ENCODE measurements at places on chromosomes 7 and 10.

DNA sequence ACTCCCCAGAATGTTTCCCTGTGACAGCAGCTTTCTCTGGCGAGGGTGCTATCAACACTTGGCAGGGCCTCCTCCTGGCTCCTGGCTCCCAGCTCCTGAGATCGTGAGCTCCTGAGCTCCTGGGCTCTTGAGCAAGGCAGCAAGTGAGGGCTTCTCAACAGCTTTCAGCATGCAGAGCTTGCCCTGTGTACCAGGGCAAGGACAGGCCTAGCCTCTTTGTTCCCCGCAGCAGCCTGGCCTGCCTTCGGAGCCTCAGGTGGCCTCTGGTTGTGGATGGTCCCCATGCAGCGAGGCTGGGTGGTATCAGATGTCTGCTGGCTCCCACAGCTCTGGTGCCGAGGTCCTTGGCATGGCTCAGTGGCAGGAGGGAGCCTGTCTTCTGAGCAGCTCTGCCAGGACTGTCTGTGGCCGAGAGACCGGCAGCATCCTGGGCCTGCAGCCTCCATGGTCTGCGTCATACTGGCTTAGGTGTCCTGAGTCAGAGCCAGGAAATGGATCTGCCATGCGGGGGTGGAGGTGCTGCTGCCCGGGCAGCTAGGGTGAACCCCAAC is 44.2 kb downstream of the ZMIZ1 start:
- DNase-seq = no peak

GRCh38 chr10:65166272-65166671 is 1645.1 kb downstream of the REEP3 start:
- no peak for DNase-seq

- DNase-seq = no peak
Observed at GRCh38 chr10:123865880-123866279, 25.7 kb downstream of the CPXM2 start.

DNA sequence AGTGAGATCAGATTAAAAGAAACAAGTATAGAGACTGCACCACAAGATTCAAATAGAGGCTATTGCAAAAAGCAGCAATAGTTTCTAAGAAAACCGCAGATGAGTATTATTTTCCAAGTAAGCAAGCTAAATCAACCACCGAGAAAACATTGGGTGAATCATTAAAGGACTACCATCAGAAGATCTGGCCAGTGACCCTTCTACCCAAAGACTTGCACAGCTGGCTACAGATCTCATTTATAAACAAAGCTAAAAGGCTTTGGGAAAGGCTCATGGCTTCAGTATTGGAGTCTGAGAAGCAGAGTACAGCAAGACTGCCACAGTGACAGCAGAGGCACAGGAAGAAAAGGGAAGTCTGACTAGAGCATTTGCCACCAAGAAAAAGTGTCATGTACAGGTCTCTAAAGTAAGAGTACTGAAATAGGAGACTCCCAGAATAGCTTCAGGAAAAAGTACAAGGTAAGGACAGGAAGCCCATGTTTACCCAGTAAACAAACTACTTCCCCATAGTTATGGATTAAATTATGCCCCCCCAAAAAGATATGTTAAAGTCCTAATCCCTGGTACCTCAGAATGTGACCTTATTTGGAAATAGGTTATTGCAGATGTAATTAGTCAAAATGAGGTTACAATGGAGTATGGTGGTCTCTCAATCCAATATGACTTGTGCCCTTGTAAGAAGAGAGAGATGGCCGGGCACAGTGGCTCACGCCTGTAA is 19.0 kb downstream of the STEAP1 start:
- no peak for DNase-seq

DNA sequence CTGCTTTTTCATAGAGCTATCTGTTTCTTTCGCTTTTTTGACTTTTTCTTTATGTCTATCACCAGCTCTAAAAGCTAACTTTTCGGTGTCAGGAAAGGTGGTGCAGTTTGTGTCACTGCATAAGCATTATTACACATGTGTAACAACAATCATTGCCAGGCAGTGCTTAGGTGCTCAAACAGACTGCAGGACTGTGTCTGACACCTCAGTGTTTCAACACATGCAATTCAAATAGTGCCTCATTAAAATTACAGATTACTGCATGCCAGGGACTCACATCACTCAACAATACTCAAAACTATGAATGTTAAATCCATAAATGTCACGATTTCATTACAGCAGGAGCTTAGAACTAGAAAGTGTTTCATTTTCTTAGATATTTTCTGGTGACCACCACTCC is 265.3 kb upstream of the SMIM30 start:
- no peak for DNase-seq

GRCh38 chr7:95404316-95404865 is 8.2 kb upstream of the PON3 start:
- no peak for DNase-seq

- no peak for DNase-seq
Observed at GRCh38 chr10:113953505-113954272, 90.0 kb upstream of the ADRB1 start.

DNA sequence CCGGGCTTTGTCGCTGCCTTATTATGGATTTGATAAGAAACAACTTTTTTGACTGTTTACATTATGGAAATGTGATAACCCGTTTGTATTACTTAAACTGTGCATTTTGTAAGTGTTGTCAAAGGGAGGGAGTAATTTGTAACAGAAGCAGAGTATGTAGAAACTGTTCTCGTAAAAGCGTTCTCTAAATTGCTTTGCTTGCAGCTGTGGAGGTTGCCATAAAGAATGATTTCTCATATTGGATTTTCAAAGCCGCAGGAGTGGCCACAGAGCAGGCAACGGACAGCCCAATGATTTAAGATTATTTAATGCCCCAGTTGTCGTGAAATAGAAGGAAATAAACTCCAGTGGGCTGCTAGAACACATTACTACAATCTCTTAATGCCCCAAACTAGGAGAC is 114.0 kb upstream of the INSYN2A start:
- no peak for DNase-seq

DNA sequence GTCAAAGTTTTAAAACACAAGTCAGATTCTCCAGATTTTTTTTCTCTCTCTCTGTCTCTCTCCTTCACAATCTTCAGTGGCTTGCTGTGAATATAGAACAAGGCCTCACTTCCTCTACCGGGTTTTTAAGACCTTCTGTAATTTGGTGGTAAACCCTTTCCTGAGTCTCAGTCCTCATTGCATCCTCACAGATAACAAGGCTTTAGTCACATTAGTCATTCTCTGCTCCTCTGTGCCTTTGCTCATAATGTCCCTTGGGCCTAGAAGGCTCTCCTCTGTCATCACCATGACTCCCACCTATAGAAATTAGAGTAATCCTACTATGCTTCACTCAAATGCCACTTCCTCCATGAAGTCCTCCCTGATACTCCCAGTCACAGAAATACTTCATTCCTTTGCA is 172.7 kb upstream of the HPS1 start:
- peak; percentile 95 for DNase-seq

GRCh38 chr10:124266468-124267230 is 152.1 kb downstream of the OAT start:
- DNase-seq = no peak

GRCh38 chr10:12484941-12485805 is 135.8 kb downstream of the CAMK1D start:
- peak; percentile 40 for DNase-seq

- DNase-seq = no peak
Observed at GRCh38 chr10:119640384-119640783, 10.8 kb upstream of the BAG3 start.

GRCh38 chr10:79187121-79187940 is 118.6 kb downstream of the ZMIZ1 start:
- no peak for DNase-seq

- DNase-seq = peak; percentile 14
Observed at GRCh38 chr10:96890172-96890513, 58.0 kb downstream of the LCOR start.

GRCh38 chr7:84923348-84923747 is 263.5 kb downstream of the SEMA3D start:
- no peak for DNase-seq

DNA sequence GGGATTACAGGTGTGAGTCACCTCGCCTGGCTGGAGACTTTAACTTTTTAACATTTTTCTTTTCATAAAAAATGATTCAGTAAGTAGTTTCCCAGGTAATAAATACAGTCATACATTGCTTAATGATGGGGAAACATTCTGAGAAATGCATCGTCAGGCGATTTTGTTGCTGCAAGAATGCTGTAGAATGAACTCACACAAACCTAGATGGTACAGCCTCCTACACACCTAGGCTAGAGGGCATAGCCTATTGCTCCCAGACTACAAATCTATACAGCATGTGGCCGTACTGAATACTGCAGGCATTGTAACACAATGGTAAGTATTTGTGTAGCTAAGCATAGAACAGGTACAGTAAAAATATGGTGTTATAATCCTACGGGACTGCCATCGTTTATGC is 108.5 kb upstream of the SFMBT2 start:
- DNase-seq = no peak

DNA sequence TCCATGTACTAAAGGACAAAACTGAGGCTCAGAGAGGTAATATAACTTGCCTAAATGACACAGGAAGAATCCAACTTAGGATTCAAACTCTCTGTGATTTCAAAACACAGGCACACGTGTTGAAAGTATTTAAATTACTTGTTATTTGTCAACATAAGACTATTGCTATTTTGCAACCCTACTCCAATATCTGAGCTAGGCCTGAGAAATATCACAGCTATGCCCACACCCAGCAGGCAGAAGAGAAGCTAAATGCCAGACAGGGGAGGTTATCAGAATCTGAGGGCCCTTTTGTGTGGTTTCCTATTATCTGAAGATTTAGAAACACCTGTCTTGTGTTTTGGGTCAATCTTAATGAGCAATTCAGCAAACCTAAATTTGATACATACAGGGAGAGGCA is 204.3 kb downstream of the ANK3 start:
- DNase-seq = no peak

DNA sequence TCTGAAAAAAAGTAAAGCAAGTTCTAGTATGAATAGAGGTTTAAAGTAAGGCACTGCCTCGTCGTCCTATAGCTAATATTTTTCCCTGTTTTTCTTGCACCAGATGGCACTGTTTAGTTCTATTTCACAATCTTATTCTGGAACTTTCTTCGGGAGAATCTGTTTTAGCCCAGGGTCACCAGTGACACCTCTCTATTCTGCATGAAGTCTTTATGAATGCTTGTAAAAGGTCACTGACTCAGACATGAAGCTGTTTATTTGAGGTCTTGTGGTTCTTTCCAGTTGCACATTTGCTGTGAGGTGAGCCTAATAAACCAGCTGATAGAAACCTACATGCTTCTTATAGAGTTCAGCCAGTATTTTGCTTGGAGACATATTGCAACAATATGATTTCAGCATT is 444.3 kb downstream of the AUTS2 start:
- peak; percentile 6 for DNase-seq

- no peak for DNase-seq
Observed at GRCh38 chr7:37112876-37113275, 335.8 kb downstream of the ELMO1 start.

- no peak for DNase-seq
Observed at GRCh38 chr7:18103436-18104218, 76.0 kb upstream of the PRPS1L1 start.

DNA sequence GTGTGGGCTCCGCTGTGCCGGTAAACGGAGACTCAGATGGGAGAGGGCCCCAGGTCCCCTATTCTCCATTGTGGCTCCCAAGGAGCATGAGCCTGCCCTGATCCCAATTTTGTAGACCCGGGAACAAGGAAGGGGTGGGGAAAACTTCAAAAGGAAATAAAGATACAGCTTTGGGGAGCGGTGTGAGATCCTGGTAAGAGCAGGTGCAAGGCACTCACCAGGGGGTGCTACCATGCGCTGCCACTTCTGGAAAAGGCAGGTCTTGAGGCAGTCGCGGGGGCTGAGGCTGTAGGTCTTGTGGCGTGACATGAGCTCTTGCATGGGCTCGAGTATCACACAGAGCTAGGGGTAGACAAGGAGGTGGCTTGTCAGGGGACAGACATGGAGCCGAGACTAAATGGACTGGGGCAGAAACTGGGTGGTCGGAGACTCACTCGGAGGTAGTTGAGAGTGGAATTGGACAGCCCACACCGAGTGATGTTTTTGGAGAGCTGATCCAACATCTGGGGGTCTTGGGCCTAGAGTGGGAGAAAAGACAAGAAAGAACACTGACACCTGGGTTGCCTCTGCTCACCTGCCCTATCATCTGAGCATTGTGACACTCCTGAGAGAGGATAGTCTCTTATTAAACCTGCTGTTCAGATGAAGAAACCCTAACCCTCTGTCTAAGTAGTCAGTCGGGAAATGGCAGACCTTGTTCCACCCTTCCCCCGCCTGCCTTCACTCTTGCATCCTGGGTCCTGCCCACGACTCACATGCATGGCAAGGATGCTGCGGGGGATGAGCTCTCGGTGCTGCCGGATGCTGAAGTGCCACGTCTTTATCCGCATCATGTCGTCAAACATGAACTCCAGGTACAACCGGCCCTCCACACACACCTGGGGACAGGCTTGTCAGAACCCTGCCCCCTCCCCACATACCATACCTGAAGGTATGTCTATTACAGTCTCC is 10.7 kb downstream of the LDB1 start:
- no peak for DNase-seq

DNA sequence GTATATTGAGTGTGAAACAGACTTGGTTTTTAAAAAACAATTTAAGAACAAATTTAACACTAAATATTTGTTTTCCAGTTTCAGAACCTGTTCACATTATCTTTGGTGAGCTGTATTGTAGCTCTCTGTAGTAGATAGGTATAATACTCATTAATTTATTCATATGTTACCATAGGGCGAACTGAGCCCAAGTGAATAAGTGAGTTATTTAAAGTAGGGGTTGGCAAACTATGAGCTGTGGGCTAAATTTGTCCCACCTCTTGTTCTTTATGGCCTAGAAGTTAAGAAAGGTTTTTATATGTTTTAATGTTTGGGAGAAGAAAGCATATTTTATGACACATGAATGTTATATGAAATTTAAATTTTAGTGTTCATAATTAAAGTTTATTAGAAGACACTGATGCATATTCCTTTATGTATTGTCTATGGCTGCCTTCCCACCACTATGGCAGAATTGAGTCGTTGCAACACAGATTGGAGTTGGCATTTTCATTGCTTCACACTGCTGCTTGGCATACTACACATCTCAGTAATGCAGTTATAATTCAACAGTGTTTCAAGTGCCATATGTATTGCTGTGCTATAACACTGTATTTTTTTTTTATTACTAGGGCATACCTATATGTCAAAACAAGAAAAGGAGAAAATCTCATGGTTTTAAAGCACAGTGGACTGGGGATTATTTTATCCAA is 146.5 kb downstream of the ADK start:
- no peak for DNase-seq

DNA sequence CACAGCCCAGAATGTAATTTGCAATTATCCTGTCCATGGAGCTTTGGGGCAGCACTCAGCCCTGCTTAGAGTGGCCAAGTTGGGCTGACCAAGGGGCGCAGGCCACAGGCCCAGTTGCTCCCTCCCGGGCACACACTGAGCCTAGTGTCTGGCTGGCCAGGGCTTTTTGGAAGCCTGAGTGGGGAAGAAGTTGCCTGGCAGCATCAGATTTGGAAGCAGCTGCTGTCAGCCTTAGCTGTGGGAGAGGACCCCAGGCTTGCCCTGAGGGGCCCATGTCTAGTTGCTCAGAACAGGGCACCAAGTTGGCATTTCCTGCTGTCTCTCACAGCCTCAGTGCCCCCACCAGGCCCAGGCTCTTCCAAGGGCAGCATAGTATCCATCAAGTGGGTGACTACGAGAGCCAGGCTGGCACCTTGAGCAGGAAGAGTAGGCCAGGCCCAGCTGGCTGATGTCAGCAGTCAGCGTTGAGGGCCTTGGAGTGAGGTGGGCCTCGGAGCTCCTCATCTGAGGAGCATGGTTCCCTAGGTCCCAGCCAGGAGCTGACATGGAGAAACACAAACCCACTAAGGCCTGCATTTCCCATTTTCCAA is 14.4 kb downstream of the ANTXRL start:
- no peak for DNase-seq
